ENCODE measurements at places on chromosomes 12 and 14.

DNA sequence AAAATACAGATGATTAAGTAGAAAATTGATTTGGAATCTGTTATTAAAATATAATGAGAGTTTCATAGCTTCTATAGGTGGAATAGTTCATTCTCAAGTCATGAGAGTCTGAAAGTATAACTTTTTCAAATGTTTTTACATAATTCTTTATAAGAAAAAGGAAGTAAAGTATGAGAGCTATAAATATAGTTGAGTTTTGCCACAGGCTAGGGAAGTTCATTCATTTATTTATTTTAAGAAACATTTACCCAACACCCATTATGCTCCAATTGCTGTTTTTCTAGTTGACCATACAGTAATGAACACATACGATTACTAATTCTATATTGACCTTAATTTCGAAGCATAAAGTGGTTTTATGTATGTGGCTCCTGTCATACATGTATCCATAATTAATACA, 24.8 kb downstream of the LRRIQ1 start:
- no peak for DNase-seq

DNA sequence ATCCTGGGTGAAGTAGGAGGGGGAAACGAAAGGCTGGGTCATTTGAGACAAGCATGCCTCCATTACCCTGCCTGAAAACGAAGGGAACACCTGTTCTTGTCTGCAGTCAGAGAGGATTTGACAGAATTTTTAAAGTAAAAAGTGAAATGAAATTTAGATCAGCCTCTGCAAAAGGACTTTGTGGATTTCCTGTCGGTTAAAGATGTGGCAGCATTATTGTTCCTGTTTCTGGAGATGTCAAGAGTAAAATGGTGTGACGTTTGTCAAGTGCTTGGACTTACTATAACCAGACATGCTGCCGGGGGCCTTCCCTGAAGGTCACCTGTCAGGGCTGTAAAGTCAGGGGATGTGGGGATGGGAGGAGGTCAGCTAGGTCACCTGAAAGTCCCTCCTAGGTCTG, 32.0 kb downstream of the NRXN3 start:
- DNase-seq = no peak

- no peak for DNase-seq
These were observed 1319.1 kb downstream of the TMEM121 start for GRCh38 chr14:106845286-106846087.

DNA sequence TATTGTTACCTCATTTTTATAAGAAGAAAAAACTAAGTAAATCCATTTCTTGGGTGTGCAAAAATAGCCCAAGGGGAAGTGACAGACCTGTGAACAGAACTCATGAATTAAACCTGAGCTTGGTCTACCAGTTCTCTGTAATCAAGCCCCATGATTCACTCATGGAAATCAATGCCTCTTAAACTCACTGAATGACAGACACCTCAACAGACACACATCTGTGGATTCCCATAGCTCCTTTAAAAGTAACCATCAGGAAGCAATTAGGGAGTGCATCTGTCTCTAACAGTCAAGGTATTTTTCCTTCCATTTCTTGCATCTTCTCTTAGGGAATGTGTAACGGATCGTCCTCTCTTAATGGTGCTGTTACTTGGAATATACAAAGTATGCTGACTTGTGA, 215.0 kb upstream of the EEA1 start:
- DNase-seq = no peak

- no peak for DNase-seq
These were observed 27.0 kb upstream of the PTHLH start for GRCh38 chr12:27999521-27999920.

DNA sequence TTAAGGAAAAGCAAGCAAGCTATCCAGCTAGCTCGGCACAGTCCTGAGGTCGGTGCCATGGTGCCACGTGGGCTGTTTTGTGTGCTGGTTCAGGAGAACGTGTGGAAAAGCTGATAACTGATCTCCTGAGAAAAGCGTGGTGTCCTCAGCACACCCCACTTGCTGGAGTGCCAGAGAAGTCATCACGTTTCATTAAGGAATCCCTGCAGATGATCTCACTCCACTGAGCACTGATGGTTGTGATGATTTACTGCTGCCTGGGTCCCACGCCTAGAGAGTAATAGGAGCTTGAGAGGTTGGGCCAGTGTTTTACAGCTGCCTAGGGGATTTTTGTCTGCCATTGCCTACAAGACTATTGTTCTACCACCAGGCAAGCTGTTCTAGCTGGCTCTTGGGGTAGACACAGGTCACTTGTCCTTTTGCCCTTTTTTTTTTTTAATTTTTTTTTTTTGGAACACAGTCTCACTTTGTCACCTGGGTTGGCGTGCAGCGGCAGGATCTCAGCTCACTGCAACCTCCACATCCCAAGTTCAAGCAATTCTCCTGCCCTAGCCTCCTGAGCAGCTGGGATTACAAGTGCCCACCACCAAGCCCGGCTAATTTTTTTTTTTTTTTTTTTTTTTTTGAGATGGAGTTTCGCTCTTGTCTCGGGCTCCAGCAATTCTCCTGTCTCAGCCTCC, 42.3 kb upstream of the EVL start:
- DNase-seq = no peak

DNA sequence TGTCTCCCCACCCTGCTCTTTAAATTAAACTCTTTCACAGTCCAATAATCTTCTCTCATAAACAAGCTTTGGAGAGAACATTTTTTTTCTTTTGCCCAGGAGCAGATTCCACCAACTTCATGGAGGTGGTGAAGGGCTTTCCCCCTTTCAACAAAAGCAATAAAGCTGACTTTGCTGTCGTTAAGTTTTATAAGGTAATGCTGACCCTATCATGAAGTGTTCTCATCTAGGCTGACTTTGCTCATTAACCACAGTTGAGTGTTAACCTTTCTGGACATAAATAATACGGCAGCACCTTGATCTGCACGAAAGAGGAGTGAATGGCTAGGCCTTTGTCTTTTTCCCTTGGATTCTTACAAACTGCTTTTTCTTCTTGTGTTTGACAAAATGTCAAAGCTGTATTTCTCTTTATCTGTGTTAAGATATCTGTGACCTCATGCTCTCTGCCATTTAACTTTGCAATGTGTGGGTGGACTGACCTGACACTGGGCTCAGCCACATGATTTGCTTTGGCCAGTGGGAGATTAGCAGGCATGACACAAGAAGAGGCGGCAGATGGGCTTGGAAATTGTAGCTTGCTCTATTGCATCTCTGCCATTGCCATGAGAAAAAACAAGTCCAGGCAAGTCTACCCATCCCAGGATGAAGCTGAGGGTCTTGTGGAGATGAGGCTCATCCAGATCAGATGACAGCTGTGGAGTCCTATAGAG, 470.9 kb upstream of the CCDC196 start:
- DNase-seq = no peak

DNA sequence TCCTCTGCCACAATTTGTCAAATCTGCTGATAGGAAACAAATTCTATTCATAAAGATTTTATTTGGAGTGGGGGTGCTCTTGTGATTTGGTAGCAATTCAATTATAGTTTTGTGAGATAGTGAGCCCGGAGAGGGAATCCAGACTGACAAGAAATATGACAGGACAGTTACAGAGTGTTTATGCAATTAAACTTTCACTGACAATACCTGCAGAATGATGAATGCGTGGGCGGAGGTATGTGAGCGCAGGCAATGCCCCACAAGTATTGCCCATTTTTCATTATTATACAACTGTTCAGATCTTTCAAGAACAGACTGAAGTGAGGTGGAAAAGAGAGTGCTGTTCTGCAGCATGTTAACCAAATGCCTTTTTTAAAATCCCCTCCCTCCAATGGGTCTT, 259.0 kb downstream of the EGLN3 start:
- DNase-seq = no peak

DNA sequence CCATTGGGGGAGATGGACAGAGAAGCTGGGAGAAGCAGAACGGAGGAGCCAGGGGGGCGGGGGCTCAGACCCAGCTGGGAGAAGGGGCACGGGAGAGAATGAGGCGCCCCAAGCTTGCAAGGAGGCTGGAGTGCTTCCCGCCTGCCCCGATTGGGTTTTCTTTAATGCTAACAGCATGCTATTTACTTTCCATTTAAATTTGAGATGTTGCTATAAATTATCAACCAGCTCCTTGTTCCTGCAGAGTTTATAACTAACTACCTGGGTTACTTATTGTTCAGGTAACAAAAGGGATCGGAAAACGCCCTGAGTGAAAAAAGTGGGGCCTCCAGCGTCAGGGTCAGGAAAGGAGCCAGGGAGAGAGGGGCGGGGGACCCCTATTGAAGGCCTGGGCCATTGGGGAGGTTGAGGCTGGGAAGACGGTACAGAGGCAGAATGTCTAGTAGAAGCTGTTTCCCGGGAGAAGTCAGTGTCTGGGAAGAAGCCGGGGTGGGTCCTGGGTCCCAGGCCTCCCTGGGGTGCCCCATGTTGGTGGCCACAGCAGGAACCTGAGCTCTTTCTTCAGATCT, 2.5 kb downstream of the HNF1A start:
- no peak for DNase-seq

Data from cerebellum (tissue), 4 donors.